Eye (tissue), 1 donor: ENCODE measurements at places on chromosomes 1 and 21.

GRCh38 chr1:12302798-12303447, 73.1 kb downstream of the VPS13D start:
- DNase-seq: peak; percentile 6

DNA sequence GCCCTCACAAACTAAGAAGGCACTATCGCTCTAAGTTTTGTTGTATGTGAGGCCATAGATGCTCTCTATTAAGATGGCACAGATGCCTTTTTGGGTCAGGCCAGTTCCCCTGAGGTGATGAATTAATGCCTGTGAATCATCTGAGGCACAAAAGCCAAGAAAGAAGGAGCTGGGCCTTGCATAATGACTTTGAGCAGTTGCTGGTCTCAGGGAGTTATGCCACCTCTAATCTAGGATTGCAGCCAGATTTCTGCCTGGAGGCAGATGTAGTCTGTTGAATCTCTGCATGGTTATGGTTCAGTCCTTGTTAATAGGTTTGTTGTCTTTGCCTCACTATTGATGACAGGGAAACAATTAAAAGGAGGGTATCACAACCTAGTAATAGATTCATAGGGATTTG, 168.1 kb upstream of the CHRM3 start:
- DNase-seq: no peak

- DNase-seq: peak; percentile 14
These were observed 30.0 kb downstream of the IARS2 start for GRCh38 chr1:220123889-220124288.

DNA sequence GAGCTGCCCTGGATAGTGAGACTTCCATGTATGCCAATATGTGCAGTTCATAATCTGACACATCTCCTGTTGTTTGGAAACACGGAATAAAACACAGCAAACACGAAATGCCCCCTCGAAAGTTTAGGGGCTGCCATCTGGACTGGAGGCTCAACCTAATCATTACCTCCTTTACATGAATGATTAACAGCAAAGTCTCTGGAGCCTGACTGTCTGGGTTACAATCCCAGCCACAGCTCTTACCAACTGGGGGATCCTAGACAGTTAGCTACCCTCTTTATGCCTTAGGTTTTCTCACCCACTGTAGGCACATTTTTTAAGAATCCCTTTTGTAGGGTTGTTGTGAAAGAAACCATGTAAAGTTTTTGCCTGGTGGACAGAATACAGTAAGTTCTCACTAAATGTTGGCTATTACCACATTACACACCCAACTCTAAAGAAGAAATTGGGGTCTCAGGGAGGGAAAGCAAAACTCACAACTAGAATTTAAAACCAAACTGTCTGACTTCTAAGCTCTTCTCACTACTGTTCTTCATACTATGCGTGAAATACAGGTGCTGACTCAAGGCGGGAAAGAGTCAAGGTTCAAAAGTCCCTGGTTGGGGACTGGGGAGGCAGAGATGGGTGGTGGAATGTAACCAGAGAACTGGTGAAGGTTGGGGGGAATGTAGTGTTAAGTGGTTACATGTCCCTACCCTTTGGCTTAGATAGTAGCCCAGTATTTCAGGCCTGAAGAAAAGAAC, 24.2 kb downstream of the CYP4A22 start:
- DNase-seq: no peak

DNA sequence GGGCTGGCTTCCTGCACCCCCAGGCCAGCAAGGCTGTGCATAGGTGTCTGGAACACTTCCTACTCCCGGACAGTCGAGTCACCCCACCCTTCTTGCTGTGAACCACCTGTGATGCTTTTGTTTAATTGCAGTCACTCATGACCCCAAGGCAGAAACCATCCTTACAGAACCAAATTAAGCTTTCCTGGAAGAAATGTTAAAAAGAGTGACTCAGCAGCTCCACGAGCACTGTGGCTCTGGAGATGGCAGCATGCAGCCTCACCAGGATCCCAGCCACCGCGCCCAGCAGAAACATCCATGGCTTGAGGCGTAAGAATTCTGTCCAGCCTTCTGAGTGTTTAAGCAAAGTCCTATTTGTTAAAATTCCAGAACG, 28.8 kb downstream of the SNAP47 start:
- no peak for DNase-seq
